Stimulated activated CD4-positive, alpha-beta T cell treated with anti-CD3 and anti-CD28 coated beads, TNF-alpha, amount 100 ng/mL, for 24 hours (primary cell): ENCODE measurements at places on chromosomes 1 and 21.

DNA sequence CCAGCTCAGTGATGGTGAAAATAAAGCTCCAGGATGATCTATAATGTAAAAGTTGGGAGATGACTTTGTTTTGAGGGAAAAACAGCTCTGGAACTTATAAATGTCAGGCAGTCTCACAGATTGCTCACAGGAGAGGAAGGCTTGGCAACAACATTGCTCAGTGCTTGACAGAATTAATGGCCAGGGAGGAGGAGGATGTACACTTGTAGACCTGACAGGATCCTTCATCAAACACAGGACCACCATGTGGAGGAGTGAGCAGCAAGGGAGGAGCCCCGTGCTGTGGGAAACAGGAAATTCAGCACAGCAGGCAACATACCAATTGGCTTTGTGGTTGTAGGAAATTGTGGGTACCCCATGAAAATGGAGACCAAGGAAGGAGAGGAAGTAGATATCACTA is 291.8 kb upstream of the CAMK1G start:
- no peak for DNase-seq

DNA sequence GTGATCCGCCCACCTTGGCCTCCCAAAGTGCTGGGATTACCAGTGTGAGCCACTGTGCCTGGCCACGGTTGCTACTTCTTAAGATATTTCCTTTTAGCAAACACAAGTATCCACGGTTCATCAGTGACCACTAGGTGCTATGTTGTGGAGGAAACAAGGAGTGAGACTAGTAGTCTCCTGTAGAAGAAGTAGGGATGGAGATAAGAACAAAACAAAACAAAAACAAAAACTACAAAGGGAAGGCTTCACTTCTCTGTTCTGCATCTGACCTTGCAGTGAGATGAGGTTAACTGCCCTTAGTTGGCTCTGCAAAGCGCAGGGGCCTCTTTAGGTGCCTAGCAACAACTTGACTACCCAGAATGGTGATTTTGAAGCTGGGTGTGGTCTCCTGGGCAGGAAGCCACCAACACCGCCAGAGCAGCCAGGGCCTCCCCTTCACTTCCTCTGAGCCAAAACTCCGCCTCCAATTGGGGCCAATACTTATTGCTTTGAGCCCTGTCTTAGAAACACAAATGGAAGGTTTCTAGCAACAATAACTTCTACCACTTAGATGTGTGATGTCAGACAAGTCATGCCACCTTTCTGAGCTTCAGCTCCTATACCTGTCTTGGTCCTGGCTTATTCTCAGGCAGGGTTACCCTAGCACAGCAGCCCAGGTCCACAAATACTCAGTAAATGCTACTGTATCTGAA is 12.8 kb upstream of the CDC42 start:
- peak; percentile 73 for DNase-seq

- no peak for DNase-seq
These were observed 5.2 kb upstream of the FTCD start for GRCh38 chr21:46160657-46160906.

- no peak for DNase-seq
These were observed 119.0 kb downstream of the ROR1 start for GRCh38 chr1:63892632-63893395.

DNA sequence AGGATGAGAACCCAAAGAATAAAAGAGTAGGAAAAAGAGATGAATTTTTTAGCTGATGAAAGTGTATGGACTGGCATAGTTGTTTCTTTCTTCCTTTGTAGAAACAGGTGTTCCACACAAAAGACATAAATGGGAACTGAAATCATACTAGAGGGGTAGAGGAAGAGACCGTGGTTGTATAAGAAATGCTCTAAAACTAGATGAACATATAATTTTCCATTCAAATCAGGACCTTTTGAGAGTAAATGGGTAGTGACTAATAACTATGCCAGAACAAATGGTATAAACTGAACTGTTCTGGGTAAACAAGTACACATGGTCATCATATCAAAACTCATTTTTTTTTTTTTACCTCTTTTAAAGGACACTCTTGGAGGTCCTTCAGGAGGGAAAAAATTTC is 344.2 kb downstream of the VAV3 start:
- no peak for DNase-seq

- peak; percentile 33 for DNase-seq
These were observed 202.1 kb upstream of the SGIP1 start for GRCh38 chr1:66331658-66332547.

- no peak for DNase-seq
These were observed 119.8 kb downstream of the OSBPL9 start for GRCh38 chr1:51736702-51737101.

DNA sequence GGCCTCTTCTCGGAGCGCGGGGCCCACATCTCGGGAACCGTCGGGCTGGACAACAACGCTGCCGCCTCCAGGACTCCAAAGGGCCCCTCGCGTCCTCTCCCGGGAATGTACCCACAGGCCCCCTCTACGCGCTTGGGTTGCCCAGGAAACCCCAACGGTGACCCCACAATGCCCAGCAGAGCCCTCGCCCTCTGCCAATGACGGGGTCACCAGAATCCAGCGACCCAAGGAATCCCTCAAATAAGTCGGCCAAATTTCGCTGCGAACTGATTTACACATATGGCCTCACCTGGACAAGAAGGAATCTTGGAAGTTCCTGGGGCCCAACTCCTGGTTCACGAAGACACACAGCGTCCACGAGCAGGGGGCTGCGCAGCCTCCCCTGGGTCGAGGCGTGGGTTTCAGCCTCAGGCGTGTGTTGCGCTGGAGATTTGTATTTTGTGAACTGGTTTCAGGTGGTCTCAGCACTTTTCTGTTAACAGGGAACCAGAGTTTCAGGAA is 78.1 kb downstream of the DESI2 start:
- DNase-seq: no peak

DNA sequence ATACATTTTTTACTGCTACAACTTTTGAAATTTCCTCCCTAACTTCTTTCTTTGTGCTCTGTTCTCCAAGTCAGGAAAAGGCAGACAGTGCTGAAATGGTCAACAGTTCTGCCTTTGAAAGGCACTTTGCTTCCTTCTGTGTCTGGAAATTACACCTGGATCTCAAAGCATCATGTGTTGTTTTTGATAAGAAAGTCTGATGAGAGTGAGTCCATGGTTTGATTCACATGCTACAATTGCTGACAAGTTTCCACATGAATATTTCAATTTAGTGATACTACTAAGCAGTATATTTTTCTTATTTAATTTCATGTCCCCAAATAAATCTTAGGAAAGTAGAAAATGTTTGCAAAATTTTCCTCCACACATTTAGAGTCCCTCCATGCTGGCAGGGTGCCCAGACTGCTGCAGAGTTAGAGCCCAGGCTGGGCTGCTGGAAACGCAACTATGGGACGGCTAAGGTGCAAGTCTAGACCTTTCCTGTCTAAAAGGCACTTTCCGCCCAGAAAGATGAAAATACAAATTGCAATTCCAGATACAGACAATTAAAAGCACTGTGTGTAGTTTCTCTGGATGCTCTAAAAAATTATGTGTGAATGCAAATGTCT is 96.6 kb upstream of the RUNX1 start:
- no peak for DNase-seq

- DNase-seq: no peak
These were observed 4.6 kb downstream of the RGS7 start for GRCh38 chr1:241352401-241352800.

DNA sequence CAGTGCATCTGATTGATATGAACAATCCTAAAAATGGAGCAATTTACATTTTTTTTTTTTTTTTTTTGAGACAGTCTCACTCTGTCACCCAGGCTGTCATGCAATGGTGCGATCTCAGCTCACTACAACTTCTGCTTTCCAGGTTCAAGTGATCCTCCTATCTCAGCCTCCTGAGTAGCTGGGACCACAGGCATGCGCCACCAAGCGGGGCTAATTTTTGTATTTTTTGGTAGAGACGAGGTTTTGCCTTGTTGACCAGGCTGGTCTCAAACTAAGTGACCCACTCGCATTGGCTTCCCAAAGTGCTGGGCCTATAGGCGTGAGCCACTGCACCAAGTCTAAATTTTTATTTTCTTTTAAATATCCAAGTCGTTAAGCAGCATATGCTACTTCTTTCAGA is 109.0 kb downstream of the FAF1 start:
- DNase-seq: no peak

DNA sequence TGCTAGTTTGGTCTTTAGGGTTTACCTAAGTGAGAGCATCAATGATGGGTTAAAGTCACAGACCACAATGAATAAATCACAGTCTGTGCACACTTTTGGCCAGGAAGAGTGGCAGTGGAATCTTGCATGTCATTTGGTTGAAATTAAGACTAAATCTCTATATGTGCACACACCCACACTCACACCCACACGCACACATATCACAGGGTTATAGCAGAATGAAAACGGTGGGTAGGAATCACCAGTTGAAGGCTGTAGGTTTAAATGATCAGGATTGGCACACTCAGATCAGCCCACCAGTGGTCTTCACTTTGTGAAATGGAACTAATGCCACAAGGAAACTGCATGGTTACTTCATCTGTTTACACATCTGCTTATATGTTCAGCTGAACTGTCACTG is 97.6 kb upstream of the ADAR start:
- DNase-seq: no peak

DNA sequence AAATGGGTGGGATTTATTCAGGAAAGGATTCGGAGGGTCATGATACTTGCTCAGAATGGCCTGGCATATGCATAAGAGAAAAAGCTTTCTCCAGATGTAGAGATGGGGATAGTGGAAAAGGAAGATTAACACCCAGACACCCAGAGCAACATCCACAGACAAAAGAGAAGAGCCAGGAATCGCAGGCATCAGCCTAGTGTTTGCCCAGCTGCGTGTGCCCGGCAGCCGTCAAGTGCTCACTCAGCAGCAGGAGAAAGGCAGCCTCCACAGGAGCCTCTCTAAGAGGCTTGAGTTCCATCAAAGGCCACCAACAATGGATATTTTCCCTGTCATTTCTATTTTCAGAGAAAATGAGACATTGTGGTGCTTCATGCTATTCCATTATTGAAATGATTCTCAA is 54.7 kb downstream of the NTPCR start:
- DNase-seq: no peak

DNA sequence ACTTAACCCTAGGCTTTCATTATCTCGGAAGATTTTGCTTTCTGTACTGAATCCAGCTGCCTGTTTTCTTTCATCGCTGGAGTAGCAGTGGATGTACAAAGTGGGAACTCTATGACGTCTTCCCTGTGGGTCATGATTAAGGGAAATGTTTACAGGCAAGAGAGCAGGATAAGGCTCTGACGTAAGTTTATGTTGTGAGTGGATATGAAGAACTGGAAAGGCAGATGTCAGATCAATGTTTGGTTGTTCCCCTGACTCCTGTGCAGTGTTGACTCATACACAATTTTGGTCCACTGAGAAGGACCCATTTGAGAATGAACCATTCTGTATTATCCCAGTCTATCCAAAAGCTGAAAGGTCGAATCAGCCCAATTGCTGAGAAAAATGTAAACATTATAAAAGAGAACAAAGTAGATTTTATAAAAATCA is 292.4 kb downstream of the GRIK1 start:
- no peak for DNase-seq

DNA sequence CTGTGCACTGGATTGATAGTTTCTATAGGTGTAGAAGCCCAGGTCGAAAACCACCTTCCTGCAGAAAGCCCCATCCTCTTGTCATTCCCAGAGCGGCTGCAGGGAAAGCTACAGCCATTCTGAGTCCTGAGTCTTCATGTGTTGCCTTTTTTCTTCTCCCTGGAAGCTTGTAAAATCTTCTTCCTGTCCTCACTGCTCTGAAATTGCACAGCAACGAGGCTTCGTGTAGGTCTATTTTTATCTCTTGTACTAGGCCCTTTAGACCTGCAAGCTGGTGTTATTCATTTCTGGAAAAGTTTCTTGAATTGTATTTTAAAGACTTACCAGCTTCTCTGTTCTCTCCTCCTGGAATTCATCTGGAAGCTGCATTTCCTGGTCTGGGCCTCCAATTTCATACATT is 44.2 kb upstream of the ETS2 start:
- DNase-seq: no peak

DNA sequence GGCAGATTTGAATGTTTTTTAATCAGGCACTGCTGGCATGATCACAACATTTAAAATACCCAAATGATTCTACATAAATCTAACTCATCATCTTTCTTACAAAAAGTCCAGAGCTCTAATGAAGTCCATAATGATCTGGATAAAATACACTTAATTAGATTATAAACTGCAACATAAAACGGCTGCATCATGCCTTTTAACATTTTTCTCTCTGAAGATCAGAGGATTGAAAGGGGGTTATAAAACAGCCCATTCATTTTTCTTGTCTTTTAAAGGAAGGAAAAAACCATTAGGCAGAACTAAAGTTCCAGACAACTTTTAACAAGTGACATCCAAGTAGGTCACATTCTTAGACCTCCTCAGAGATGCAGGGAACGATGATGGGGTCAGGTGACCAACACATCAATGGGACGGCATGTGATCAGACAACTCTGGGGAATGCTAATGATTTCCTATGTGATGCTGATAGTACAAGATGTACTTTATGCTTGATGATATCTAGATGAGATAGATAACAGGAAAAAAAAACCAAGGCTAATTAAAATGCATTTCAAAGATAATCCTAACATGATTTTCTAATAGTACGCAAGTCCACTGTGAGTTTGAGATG is 455.1 kb downstream of the SMYD3 start:
- no peak for DNase-seq

DNA sequence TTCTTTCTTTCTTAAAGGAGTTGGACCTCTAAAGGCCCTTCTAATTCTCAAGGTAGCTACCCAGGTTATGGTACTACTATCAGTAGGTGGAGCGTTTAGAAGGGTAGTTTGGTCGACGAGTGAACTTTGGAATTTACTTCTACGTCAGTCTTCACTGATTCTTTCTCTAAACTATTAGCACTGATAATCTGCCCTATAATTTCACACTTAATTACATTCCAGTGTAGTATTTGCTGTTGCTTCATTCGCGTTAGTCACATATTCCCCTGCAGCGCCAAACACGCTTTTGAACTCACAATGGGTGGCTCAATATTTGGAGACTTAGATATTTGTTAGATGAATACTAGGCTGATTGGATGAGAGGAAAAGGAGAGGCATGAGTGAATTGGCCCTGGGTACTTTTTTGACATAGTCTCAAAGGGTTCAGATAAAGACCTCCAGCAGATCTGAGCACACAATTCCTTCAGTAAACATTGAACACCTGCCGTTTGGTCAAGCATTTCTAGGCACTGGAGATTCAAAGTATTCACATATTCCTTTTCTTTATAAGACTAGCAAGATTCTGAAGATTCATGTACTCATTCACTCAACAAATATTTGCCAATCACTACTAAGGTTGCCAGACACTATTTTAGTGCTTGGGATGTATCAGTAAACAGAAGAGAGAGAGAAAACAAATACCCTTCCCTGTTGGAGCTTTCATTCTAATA is 929 bp upstream of the FOXJ3 start:
- no peak for DNase-seq

GRCh38 chr1:208965351-208965750 is 618.2 kb upstream of the CAMK1G start:
- DNase-seq: no peak

DNA sequence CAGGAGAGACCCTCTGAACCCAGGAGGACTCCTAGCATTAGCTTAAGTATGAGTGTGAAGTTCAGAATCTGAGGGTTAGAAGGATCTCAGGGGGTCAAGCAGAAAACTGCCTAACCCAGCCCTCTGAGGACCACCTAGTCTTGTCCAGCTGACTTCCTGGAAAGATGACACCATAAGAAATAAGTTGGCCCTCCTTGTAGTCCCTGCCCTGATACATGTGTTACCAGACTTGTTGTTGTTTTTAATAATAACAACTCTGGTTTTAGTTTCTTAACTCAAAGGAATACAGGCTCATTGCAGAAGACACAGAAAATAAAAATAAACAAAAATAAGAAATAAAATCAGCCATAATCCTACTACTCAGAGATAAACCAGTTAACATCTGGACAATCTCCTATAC is 21.8 kb upstream of the SARS1 start:
- no peak for DNase-seq
